ENCODE measurements at places on chromosomes 3 and 15.

- DNase-seq = no peak
These were observed 104.6 kb downstream of the IL1RAP start for GRCh38 chr3:190618330-190619030.

DNA sequence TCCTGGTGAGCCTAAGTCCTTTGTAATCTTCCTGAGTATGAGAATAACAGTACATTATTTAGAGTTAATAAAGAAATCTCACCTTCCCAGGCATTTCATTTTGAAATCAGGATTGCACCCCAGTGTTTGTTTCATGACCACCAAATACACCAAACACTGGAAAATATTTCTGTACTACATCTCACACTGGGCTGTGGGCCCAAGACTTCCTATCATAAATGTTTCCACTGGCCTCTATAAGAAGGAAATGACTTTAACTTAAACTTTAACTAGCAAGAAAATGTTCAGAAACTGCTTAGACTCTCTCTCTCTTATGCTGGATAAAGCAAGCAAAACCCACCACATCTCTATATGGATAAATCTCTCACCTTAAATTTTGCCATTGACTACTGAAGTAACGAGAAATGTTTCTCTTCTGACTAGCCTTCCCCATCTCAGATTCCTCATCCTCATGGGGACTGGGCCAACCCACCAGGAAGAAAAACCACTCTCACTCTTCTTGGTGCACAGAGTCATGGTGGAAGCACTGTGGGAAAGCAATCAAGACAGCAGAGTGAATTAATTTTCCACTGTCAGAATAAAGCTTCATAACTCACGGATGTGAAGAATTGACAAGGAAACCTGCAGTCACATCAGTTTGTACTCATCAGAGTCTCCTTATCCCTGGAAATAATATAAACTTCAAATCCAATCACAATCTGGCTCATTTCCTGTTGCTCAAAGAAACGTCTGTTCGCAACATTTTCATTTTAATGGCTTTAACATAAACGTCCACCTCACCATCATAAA lies 859.6 kb downstream of the EPHA3 start:
- DNase-seq = no peak

DNA sequence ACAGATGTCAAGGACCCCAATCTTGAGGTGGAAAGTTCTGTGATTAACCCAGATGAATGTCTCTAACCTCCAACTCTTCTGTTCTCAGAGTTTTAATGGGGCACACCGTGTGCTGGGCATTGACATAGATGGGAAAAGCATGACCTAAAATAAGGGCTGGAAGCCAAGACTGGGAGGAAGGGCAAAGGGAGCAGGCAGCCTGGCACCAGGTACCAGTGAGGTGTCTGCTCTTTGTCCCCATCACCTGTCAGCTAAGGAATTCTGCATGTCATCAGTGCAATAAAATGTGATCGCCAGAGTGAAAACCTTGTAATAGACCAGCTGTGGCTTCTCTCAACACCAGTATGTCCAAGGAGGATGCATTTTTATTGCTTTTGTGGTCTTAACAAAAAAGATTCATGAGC lies 143.5 kb upstream of the TPM1 start:
- DNase-seq = peak; percentile 67

DNA sequence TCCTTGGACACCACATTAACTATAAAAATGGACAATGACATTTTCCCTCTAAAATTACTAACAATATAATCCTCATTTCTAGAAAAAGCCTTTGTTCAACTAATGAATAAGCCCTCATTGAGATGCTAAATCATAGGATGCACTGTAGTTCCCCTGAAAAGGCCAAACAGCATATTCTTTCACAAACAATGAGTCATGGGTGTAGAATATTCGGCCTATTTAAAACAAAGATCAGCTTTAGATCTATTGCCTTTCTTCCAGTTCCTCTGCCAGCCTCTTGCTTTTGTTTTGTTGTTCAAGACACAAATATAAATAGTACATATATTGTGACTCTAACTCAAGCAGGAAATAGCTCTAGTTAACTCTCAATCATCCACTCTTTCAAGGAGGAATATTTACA lies 82.5 kb downstream of the ADAM10 start:
- no peak for DNase-seq

DNA sequence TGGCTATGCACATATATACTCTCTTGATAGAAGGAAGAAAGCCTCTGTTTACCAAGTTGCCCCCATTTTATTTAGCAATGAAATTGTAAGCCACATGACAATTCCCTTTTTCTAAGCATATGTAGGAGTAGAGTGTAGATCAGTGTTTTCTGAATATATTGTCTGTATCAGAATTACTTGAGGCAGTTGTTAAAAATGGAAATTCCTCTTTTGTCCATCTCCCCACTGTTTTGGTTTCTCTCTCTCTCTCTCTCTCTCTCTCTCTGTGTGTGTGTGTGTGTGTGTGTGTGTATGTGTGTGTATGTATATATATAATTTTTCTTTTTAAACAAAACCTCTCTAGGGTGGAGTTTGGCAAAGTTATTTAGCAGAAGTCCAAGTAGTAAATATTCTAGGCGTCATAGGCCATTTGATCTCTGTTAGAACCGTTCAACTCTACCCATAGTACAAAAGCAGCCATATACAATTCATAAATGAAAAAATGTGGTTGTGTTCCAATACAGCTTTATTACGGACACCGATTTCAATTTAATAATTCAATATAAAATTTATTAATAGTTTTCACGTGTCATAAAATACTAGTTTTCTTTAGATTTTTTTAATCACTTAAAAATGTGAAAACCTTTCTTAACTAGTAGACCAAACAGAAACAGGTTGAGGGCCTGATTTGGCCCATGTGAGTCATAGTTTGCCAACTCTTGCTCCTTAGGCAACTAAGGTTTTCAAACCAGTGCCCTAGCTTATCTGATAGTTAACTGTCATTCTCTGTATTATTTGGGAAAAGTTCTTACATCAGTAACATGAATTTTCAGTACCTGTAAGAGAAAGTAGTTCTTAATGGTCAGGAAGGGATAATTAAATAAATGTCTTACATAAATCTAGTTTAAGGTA lies 39.8 kb downstream of the UBE2E1 start:
- no peak for DNase-seq

GRCh38 chr3:143358155-143358792 lies 238.7 kb downstream of the CHST2 start:
- no peak for DNase-seq

DNA sequence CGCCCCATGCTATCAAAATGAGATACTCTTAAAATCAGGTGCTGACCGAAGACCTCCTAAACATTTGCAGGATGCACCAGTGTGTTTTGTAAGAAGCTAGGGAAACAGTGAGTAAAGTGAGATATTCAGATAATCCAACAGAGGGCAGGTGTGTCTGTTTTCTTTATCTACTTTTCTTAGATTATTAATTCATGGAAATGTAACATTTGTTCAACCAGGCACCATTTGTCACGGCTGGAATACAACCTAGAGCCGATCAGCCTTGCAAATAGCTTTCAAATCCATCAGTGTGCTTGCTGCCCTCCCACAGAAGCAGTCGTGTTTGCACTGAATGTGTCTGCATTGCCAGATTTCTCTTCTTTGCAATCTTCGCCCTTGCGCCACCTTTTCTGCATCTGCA lies 201.9 kb upstream of the CHRM5 start:
- no peak for DNase-seq

DNA sequence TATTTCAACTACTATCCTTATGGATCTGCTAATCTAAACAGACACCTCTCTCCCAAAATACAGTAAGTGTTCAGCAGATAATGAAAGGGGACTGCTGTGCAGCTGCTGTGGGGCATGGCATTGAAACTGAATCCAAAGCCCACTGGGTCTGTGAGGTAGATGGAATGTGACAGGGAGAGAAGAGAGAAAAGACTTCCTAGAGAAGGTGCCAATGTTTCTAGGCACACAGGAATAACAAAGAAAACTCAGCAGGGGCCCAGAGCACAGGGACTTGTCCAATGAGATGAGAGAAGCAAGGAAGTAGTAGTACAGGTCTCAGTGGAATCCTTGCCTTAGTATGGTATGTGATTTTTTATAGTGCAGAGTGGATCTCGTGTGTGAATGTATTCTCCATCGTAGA lies 457.8 kb downstream of the IL5RA start:
- no peak for DNase-seq

DNA sequence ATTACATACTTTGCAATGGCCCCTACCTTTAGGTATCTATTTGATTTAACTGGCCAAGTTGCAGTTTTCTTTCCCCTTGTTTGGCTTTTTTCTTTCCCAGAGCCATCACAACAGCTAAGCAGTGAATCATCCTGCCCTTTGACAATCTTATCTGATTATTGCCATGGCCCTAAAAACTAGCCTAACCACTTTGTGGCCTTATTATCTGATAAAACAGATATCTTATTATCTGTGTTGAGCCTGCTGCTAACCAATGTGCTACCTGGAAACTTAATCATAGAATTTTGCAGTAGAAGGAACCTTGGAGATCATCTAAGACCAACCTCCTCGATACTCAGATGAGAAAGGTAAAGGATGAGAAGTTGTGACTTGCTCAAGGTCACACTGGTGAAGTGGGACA lies 37.1 kb downstream of the EIF4E3 start:
- no peak for DNase-seq

- no peak for DNase-seq
These were observed 12.5 kb downstream of the GSK3B start for GRCh38 chr3:120081719-120082118.

DNA sequence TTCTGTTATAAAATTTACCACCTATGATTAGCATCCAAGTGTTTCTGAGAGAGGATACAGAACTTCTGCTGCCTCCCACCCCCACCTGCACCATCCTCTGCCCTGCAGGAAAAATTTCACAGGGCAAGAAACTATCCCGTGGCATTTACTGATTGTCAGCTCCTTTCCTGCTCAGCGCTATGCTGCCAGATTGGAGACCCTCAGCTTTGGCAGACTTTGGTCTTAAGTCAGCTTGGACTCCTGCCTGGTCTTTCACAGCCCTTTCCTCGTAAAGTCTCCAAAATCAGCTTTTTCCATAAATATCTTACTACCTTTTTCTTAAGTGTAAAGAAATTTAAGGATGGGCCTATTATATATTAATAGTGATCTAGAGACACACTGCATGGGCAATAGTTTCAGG lies 239.9 kb upstream of the ADAMTS9 start:
- no peak for DNase-seq

- DNase-seq = no peak
These were observed 278.6 kb downstream of the UBE2E2 start for GRCh38 chr3:23481616-23482278.

- DNase-seq = no peak
These were observed 34.0 kb upstream of the ZPLD1 start for GRCh38 chr3:102400766-102401165.

GRCh38 chr3:42509111-42509510 lies 6.7 kb downstream of the VIPR1 start:
- DNase-seq = no peak

DNA sequence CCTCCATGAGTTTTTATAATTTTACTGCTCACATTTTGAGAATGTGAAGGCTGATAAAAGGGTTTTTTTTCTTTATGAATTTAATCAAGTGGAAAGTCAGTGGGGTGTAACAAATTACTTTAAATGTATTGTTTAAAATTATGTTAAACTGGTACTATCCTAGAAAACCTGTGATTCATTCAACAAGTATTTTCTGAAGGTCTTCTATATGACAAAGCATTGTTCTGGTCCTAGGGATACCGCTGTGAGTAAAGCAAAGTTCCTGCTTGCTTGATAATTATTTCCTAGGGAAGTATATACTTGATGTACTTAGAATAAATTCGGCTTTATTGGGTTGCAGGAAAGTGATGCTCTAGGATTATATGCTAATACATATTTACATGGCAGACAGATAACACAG lies 152.8 kb upstream of the GOLGA6L4 start:
- no peak for DNase-seq

- peak; percentile 90 for DNase-seq
These were observed 285.9 kb downstream of the XXYLT1 start for GRCh38 chr3:194985031-194985578.

DNA sequence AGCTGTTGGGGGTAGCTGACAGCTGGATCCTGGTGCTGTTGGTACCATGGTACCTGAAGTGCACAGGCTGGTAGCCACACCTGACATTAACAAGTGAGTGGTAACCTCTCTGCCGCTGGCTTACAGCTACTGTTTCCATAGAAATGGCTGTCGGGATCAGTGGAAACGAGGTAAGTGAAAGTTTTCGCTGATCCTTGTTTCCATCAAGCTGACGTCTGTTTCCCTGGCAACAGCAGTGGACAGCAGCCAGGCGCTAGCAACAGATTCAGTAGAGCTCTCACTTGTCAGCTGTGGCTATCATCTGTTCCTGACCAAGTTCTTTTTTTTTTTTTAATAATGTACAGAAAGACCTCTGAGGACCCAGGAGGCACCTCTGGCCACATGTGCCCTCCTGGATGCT lies 166.2 kb downstream of the CHDH start:
- DNase-seq = no peak

DNA sequence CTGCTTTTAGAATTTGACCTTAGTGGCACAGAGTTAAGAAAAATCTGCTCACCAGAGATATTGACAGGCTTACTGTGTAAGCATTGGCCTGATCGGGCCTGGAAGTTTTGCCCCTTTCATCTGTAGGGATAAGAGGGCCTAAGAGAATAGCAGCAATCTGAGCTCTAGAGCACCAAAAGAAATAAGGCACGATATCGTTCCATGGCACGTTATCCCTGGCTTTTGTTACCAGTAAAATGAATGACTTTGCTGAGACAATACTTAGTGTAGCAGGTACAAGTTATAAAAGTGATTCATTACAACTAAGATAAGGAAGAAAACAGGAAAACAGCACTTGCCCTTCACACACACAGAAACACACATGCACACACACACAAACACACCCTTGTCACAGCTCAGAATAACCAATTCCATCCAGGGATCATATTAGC lies 5.0 kb downstream of the THBS1 start:
- no peak for DNase-seq

DNA sequence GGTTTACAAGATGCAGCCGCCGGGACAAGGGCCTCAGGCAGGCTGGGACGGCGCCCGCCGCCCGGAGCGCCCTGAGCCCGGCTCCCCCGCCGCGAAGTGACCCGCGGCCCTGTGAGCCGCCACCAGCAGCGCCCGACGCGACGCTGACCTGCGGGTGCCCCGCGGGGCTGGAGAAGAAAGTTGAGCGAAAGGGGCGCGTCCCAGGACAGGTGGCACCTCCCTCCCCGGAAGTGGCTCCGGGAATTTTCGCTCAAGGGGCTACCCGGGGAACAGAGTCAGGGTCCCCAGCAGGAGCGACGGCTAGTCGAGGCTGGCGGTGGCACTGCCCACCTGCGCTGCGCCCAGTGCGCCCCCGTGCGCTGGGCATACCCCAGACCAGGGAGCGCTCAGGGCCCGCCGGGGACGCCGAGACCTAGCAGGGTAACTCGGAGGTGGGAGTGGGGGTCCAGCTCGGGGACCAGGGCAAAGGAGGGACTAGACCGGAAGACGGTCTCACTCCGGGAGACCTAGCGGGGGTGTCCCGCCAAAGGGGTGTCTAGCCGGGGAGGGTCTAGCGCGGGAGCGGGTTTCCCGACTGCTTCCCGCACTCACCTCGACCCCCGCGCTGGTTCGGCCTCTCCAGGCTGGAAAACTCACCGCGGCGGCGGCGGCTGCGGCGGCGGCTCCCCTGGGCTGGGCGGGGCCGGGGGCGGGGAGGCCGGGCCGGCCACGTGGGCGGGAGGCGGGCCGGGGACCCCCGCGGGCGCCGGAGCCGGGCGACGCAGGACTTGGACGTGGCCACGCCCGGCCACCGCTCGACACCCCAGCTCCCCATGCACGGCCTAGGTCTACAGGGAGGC lies 18.4 kb downstream of the SPATA12 start:
- peak; percentile 37 for DNase-seq
